ENCODE measurements at places on chromosomes 5 and 9. TPM values are rescaled to one million over a fixed set of nuclear protein-coding genes. Genes with fewer than 3 reads are reported as not detected.

HSPA4 gene
- 247 TPM for total RNA-seq

SH3RF2 gene
- total RNA-seq: 23.1 TPM

KIAA0825 gene
- total RNA-seq: 1.6 TPM

FAM120AOS gene
- 36.0 TPM for total RNA-seq

SPATA24 gene
- total RNA-seq: 5.5 TPM

SPINK7 gene
- not detected for total RNA-seq

PHF24 gene
- total RNA-seq: 0.08 TPM

EIF4E1B gene
- not detected for total RNA-seq

NSUN2 gene
- 125 TPM for total RNA-seq

TMOD1 gene
- total RNA-seq: 1.4 TPM

SOX30 gene
- not detected for total RNA-seq

BAAT gene
- 0.08 TPM for total RNA-seq

SPAAR gene
- not detected for total RNA-seq

ST8SIA4 gene
- total RNA-seq: 0.41 TPM

All from Panc1 (cell line).